Kasumi-1 (cell line): ENCODE measurements at places on chromosomes 16 and 17.

DNA sequence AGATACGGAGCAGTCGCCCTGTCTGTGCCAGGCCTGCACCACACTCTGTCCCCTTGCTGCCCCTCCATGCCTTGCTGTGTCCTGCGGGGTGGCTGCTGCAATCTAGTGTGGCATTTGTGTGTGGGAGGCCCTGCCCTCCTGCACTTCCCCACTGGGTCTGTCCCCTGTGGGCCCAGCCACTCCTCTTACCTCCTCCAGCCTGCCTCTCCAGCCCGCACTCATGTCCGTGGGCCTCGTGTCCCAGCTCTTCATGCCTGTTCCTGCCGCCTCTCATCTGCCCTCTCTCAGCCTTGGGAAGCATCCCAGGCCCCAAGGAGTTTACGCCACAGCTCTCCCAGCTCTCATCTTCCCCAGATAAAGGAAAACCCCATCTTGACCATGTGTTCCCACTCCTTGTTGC lies 26.6 kb downstream of the CRAMP1 start:
- no peak for DNase-seq

GRCh38 chr16:87334651-87335624 lies 17.7 kb upstream of the C16orf95 start:
- DNase-seq = no peak

DNA sequence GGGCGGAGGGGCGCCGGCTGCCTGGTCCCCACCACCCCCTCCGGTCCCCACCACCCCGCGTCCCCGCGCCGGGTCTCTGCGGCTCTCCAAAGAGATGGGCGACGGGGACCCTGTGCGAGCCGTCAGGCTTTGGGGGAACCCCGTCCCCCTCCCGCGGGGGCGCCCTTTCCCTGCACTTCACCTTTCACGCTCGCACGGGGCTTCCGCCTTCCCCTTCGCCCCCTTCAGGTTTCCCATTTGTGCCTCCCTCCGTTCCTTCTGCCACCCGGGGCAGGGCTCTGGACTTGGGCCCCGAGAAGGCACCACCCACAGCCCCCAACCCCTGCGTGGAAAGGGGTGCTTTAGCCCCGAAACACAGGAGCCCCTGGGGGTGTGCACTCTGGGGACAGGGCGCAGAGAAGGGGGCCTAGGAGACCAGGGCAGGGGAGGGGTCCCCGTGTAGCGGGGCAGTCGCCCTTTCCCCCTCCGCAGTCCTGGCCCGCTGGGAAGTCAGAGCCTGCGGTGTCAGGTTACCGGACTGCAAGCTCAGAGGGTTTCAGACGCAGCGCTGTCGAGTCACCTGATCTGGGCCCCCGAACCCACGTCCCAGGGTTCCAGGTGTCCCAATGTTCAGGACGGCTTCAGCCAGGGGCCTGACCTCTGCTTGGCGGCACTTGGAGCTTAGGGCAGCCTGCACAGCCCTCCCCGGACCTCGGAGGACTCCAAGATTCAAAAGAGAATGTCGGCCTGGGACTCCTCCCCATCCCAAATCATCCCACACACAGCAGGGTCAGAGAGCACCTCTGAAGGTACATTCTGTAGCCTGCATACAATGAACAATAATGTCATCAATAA lies 6.7 kb upstream of the CCDC92B start:
- DNase-seq = no peak

GRCh38 chr17:51365090-51365489 lies 104.7 kb downstream of the UTP18 start:
- DNase-seq = no peak

- DNase-seq = peak; percentile 26
These were observed 173.3 kb upstream of the CACNG5 start for GRCh38 chr17:66661411-66662256.

DNA sequence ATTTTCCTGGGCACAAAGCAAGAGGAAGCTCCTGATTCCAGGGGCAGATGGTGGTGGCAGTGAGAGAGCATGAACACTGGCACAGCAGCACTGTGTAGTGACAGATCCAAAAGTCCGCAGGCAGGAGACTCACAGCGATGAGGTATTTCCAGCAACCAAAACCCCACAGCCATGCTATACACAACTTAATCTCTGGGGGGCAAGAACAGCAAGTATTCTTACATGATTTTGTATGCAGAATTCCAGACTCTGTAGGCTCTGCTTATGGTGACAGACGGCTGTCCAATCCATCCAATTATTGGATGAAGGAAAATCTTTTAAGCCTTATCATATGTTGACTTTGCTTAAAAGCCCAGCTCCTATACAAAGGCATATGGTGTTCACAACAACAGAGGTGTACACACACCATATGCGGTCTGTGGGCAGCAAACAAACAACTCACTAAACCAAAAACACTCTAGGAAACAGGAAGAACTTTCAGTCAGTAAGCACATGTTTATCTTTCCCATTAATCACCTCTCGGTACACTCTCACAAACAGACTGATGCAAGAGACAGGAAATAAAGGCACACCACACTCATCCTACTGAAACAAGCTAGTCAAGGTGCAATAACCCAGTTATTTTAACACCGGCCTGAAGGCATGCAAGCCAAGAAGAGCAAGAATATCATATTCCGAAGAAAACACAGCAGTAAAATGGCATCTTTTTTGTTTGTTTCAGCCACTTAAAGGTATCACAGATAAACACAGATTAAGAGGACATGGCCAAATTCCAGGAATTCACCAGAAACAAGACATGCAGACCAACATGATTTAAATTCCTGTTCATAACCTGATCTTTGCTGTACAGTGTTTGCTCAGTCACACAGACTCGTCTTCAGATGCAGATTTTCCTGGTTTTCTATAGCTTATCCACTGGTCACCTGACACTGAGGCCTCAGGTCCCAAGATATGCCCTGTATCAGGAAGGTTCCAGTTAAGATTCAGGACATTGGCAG lies 47.8 kb downstream of the ERN1 start:
- no peak for DNase-seq
